ENCODE measurements at places on chromosomes 6 and 20.

DNA sequence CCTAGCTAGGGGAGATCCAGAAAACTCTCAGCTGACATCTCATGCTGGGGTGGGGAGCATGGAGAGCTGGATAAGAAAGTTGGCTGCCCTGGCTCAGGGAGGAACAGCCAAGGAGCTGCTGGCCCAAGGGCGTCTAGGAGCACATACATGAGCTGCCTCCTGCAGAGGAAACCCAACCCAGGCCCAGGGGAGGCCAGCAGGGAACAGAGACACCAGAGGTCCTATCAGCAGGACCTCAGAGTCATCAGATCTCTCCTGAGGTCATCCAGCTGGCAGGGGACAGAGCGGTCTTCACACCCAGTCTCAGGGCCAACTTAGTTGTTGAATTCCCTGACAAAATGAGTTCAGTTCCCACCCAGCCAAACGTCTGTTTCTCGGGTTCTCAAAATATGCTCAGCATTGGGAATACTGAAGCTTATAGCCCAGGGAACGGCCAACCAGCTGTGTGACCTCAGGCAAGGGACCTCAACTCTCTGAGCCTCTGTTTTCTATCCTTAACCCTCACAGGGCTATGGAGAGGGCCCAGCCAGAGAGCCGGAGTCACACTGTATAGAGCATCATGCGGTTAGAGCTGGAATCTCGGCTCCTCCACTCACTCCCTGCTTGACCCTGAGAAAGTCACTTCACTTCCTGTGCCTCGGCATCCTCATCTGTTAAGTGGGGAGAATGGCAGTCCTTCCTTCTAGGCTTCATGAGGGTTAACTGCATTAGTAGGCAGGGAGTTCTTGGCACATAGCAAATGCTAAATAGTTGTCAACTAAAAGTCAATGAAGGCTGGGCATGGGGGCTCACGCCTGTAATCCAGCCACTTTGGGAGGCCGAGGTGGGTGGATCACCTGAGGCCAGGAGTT lies 13.8 kb downstream of the ADA start:
- DNase-seq = no peak

DNA sequence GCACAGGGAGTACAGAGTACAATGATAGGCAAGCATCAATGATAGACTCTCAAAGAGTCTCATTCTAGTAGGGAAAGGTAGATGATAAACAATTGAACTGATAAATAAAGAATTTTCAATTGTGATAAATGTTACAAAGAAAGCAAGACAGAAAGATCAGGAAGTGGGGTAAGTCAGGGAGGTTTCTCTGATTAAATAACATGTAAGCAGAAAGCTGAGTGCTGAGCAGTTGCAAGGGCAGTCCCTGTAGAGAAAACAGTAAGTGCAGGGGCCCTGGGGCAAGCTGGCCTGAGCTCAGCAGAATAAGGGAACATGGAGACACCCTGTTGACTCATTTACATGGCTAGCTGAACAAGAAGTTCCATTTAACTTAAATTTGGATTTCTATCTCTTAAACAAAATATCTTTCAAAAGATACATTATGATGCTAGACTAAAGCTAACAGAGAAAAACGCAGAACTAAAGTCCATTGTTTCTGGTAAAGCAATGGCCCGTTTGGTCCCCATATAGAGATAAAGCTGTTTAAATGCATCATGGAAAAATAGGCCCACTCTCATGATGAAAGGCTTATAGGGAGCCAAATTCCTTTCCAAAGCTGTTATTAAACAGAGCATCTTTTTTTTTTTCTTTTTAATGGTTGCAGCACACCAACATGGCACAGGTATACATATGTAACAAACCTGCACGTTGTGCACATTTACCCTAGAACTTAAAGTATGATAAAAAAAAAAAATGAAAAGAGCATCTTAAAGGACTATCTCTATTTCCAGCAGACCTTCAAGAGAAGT lies 5.3 kb upstream of the TNFAIP3 start:
- no peak for DNase-seq

- DNase-seq = no peak
Observed at GRCh38 chr6:64672131-64672530, 1034.9 kb downstream of the EYS start.

- no peak for DNase-seq
Observed at GRCh38 chr6:9224539-9224938, 789.2 kb upstream of the SLC35B3 start.

DNA sequence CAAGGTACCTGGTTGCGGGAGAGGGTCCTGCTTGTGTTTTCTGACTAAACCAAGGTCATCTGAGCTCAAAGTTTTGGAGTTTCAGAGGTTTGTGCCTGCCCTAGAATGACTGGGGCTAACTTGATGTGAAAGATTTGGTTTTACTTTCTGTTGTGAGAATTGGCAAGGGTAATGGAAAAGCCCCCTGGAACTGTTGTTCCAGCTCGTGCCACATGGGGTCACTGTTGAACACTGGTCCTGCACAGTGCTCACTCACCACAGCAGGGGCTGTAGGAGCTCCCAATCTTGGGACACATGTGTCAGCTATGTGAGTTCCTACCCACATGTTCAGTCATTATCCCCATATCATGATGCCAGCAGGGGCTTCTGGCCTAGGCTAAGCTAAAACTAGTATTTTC lies 6.5 kb downstream of the TGM6 start:
- peak; percentile 63 for DNase-seq

DNA sequence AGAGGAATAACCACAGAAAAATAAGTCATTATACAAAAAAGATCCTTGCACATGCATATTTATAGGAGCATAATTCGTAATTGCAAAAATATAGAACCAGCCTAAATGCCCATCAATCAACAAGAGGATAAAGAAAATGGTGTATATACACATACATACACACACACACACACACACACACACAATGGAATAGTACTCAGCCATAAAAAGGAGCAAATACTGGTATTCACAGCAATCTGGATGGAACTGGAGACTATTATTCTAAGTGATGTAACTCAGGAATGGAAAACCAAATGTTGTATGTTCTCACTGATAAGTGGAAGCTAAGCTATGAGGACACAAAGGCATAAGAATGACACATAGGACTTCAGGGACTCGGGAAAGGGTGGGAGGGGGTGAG lies 1.9 kb upstream of the KIAA1586 start:
- DNase-seq = no peak

DNA sequence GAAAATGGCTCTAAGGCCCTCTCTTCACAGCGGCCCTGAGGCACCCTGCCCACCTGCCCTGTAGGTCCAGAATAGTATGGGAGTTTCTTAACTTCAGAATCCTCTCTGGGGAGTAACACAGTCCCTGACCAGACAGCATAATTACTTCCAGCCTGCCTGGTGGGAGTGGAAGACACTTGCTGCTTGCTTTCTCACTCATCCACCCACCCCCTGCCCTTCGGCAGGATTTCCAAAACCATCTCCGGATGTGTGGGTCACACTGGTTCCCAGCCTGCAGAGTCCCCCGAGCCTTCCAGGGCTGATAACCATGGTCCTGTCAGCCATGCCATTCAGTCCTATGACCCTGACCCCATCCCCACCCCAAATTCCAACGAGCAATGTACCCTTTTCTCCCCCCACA lies 5.4 kb downstream of the SLC29A1 start:
- no peak for DNase-seq

- peak; percentile 63 for DNase-seq
Observed at GRCh38 chr6:25056130-25056529, 120.4 kb upstream of the RIPOR2 start.

DNA sequence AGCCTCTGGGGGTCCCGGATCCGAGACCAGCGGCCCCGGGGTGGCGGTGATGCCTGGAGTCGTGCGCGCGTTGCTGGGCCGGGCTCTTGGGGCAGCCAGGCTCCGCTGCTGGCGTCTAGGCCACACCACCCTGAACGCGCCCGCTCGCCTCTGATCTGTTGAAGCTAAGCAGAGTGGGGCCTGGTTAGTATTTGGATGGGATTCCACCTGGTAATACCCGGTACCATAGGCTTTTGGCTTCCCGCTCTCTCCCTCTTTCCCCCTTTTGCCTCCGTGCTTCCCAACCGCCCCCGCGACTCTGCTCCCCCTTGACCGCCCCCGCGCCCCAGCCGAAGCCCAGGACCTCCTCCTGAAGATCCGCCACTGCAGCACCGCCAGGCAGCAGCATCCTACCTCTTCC lies 1383.5 kb upstream of the DEFB115 start:
- no peak for DNase-seq

DNA sequence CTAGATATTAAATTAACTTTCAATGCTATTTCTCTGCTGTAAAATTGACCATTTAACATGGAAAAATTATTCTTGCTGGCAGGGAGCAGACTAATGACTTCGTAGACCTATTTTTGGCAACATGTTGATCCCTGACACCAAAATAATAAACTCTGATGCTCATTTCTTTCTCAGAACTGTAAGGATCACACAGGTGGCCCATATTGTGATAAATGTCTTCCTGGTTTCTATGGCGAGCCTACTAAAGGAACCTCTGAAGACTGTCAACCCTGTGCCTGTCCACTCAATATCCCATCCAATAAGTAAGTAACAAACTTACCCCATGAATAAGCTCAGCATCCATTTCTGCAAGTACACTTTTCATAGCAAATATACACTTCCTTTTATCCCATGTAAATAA lies 387.5 kb downstream of the LAMA2 start:
- DNase-seq = no peak

DNA sequence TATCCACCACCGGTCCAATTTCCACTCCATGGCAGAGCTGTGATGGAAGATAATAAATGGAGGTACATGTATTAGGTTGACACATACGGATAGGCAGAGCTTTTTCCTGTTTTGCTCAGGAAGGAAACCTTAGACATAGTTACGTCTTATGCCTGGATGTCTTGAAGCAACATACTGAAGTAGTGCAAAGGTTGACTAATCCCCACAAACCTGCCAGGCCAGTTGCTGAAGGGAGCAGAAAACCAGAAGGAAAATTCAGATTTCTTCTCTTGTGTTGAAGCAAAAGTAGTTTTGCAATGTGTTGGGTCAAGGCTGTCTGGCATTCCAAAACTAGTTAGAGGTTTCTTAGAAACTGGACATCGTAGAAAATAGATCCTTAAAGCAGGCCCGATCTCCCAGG lies 68.7 kb downstream of the PHACTR1 start:
- DNase-seq = no peak

DNA sequence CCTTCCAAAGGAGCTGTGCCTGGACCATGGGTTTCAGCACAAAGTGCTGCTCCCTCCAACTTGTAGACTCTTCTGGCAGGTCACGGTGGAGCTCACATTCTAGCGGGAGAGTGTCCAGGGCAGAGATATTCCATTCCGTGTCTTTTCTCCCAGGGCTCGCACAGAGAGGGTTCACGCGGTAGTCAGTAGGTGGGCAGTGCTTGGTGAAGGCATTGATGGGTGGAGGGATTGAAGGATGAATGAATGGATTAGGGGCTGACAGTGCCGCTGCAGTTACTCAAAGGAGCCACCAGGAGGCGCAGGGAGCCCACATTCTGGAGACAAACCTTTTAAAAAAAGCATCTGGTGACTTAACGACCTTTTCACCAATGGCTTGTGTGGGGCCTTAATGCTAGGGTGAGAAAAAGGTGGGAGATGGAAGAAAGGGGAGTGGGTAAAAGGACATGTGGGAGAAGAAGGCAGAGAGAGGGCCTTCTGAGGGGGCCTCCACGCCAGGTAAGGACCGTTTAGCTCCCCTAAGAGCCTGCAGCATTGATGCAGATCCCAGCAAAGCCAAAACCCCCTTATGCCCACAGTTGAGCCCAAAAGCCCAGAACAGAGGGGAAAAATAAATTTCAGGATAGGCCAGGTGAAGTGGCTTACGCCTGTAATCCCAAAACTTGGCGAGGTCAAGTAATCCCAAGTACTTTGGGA lies 17.5 kb upstream of the FAM110A start:
- DNase-seq = peak; percentile 72
